ENCODE measurements at places on chromosomes 16 and 17. TPM values are rescaled to one million over a fixed set of nuclear protein-coding genes. Genes with fewer than 3 reads are reported as not detected.

Gene SLC6A2
- total RNA-seq = not detected

Gene CTRL
- 0.66 TPM for total RNA-seq

Gene AURKB
- 82.8 TPM for total RNA-seq

DNA sequence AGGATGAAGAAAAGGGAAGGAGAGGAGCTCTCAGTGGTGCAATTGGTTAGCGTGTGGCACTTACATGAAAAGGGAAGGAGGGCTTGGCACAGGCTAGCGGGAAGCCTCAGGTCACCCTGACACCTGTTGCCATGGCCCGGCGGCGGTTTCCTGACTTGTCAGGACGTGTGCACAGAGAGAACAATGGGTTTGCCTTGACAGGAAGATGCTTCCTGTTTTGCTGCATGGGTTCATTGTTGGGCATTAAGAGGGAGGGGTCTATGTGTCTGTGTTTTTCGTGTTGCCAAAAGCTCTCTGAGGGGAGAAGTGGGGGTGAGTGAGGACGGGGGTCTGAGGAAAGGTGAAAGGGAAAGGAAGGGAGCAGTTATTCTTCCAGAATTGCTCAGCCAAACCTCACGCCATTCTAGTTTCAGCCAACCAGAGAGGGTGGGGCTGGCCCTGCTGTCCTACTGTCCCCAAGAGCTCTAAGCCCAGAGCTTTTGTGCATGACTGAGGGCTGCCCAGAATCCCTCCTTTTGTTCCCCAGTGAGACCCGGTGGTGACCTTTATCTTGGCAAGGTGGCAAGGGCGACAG, 17.1 kb upstream of the CCR7 start:
- H3K27me3 ChIP-seq = no peaks in the 10 kb centered on the region
- H3K4me3 ChIP-seq = no peak overlapping the region
- H3K27ac ChIP-seq = no peak overlapping the region
- DNase-seq = no peak

- no peaks in the 10 kb centered on the region for H3K36me3 ChIP-seq
- peak; percentile 66 for DNase-seq
- H3K27me3 ChIP-seq = no peaks in the 10 kb centered on the region
Measured at GRCh38 chr17:17837380-17837821, 615 bp upstream of the SREBF1 start.

DNA sequence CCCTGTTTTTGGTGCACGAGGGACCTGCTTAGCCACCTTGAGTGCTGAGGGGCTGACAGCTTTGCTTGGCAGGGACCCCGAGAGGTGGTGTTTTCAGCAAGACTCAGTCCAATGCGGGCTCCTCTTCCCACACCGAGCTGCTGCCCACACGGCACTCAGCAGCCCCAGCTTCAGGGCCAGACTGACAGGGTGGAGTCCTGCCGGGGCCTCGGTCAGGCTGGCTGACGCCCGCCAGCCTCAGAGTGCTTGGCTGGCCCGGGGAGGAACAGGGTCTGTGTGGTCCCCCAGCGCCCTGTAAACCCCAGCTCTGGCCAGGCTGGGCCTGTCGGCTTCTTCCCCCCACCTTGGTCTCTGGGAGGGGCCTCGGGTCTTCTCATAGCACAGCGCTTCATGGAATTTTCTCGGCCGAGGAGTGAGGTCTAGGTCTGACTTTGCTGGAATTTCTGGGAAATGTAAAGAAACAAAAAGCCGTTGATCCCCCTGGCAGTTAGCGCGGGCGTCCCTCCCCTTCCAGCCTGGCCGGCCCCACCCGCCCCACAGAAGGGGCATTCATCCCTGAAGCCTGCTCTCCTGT, 2.6 kb downstream of the SOX8 start:
- no peaks in the 10 kb centered on the region for H3K27me3 ChIP-seq
- no peaks in the 10 kb centered on the region for H3K36me3 ChIP-seq
- H3K4me1 ChIP-seq = no peaks in the 10 kb centered on the region
- H3K27ac ChIP-seq = no peak overlapping the region
- H3K4me3 ChIP-seq = no peak overlapping the region

DNA sequence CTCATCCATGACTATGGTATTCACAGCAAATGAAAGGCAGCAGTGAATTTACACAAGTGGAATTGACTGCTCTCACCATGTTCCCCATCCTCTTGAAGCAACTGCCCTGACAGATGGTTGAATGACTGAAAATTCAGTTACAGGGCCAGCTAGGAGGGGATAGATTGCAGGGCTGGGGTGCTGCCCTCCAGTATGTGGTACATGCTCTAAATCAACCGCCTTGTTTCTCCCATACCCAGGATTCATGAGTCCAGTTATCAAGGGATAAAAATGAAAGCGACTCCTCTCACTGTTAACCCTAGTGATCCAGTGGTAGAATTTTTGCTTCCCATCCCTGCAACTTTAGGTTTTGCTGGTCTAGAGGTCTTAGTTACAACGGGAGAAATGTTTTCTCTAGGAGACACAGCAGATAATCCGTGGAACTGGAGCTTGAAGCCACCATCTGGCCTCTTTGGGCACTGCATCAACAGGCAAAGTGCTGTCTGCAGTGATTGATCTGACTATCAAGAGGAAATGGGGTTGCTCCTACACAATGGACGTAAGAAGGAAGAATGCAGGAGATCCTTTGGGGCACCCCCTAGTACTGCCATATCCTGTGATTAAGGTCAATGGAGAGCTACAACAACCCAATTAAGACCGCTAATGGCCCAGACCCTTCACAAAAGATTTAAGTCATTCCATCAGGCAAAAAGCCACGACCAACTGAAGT, 32.0 kb downstream of the SCPEP1 start:
- peak; percentile 65 for DNase-seq
- no peaks in the 10 kb centered on the region for H3K4me1 ChIP-seq
- no peak overlapping the region for H3K27ac ChIP-seq

DNA sequence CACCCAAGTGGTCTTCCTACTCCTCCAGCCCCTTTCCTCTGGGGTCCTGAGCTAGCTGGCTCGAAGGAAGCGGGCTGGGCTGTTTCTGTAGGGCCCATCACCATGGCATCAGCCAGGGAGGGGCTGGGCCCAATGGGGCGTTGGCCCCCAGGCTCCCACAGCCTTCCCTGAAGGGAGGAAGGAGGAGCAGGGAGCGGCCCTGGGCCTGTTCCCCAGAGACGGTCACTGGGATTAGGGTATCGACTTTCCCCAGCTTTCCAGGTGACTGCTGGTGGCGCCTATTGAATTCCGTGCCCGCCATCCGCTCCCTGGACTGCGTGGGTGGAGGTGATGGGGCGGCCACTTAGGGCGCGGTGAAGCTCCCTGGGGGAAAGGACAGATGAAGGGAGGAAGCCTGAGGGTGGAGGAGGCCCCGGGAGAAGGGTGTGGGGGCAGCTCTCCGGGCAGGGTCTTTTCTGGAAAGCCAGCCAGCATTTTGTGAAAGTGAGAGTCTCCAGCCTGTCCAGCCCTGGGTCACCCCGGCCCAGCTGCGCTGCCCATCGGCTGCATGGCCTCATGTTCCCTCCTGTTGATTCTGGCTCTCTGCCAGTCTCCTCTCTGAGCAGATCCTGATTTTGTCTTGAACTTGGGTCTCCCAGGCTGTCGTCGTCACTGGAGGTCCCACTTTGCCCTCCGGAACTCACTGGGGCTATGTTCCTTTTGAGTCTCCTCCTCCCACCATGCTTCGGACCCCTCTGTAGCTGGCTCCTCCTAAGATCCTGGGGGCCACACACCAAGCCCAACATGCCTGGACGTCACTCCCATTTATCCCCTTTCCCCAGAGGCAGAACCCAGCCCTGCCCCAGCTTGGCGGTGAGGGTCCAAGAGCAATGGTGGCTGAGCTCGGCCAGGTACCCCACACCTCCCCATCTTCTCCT, 9.8 kb downstream of the NHERF1 start:
- peak overlapping the region; percentile 94 for H3K27ac ChIP-seq
- H3K36me3 ChIP-seq = peaks cover 2% of the 10 kb centered on the region
- no peaks in the 10 kb centered on the region for H3K27me3 ChIP-seq
- peak; percentile 32 for DNase-seq

DNA sequence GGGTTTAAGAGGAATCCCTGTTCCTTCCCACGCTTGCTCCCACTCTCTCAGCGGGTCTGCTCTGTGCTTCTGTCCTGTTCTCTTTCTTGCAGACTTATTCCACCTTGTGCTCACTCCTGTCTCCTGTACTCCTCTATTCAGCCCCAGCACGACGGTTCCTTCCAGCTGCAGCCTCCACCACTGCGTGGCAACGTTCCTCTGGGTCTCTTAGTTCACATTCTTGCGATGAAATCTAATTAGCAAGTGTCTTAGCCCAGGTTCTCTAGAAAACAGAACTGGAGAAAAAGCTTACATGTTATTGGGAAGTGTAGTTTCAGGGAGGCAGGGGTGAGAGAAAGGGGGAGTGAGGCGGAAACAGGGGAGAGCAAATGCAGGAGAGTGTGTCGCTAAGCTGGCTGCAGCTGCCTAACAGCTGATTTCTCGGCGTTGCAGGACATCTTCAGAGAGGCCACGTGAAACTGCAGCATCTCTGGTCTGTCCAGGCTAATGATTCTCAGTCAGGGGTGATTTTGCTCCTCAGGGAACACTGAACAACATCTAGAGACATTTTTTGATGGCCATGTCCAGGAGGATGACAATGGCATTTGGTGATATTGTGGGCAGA, 213.2 kb upstream of the NLRP1 start:
- H3K27me3 ChIP-seq = no peaks in the 10 kb centered on the region
- no peaks in the 10 kb centered on the region for H3K4me1 ChIP-seq
- no peak overlapping the region for H3K27ac ChIP-seq

DNA sequence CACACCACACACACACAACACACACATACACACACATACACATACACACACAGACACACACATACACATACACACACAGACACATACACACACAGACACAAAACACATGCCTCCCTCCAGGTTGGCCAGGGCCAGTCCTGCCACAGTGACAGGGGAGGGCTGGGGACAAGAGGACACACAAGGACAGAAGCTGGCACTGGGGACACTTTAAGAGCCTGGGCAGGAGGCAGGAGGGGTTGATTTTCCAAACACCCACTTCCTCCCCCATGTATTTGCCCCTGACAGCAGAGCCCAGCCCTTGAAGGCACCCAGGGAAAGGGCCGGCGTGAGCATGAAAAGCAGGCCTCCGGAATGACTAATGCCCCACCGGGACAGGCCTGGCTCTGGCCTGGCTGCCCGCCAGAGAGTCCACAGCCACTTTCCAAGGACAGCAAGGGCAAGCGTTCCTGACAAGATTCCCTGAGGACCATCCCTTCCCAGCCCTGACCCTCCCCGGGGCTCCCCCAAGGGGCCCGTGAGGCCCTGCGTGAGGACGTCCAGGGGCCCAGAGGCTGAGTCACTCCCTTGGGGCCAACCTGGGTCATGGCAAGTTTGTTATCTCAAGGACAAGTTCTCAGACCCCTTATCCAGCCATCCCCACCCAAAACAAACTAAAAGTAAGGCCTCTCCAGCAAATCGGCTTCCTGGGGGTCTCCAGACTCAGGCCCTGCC, 235.6 kb downstream of the ZNF423 start:
- peaks cover 3% of the 10 kb centered on the region for H3K4me1 ChIP-seq
- no peak overlapping the region for H3K4me3 ChIP-seq
- H3K27ac ChIP-seq = no peak overlapping the region

DNA sequence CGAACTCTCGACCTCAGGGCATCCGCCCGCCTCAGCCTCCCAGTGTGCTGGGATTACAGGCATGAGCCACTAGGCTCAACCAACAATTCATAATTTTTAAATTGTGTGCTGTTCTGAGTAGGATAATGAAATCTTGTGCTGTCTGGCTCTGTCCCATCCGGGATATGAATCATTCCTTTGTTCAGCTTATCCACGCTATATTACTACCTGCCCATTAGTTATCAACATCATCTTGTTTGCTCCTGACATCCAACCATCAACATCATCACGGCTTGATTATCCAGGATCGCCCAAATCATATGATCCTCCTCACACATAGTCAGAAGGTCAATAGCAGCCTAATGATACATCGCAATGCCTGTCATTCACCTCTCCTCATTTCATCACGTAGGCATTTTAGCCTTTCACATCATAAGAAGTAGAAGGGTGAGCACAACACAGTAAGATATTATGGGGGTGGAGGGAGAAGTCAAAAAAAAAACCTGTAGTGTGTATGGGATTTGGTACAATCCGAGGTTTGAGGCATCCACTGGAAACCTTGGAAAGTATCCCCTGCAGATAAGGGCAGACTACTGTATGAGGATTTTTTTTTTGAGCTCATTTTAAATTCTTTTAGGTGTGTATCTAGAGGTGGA, 77.0 kb upstream of the SIAH1 start:
- H3K4me1 ChIP-seq = no peaks in the 10 kb centered on the region
- no peak overlapping the region for H3K27ac ChIP-seq
- no peak overlapping the region for H3K4me3 ChIP-seq

All from Caco-2 (cell line).